ENCODE measurements at places on chromosomes 6 and 20.
A peak's percentile ranks its signal among the peaks of the same experiment; 100 is the strongest.

- no peak for DNase-seq
Measured at GRCh38 chr6:162435071-162435470, 292.5 kb downstream of the PRKN start.

DNA sequence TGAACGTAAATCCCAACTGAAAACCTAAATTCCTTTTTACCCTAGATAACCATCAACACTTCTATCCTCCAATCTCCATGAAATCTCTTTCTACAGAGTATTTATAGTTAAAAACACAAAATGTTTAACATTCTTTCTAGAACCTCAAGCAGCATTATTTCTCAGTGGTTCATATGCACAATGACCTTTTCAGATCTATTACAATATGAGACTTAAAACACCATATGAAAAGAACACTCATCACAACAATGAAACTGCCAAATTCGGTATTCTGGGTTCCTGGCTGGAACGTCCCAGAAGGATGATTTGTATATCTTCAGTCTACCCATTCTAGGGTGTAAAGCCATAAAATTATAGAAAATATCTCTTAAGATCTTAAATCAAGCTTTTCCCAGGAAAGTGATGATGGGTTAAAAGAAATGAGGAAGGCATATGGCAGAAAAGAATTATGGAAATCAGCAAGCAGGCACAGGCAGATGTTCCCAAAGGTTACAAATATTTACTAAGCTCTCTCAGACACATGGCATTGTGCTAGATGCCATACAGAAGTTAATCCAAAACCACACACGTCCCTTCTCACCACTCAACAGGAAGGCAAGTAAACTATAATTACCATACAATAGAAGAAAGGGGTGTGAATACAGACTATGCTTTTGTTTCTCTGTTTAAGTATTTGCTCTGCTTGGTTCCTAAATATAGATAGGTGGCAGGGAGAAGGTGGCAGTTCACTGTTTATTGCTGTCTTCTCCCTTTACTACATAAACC lies 118.0 kb downstream of the CHD6 start:
- DNase-seq: peak; percentile 41

- no peak for DNase-seq
Measured at GRCh38 chr6:71982389-71982788, 96.0 kb downstream of the RIMS1 start.

DNA sequence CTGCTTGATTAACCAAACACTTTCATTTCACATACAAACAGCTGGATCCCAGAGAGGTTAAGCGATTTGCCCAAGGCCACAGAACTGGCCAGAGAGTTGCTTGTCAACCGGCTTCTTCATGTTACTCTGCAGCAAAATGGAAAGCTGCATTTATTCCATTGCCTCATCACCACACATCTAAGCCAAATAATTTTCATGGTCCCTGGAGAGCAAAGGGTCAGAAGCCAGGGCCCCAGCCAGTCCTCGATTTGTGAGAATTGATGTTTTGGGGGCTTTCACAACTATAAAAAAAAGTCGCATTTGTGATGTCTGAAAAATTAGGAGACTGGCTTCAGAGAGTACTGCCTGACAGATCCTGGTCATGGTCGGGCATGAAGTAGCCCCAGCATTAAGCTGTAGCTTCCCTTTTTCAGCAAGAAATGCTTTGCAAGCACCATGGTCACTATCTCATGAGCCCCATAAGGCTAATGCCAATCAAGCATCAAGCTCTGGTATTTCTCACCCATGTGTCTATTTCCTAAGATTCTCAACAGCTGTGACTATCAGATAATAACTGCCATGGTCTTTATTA lies 95.8 kb downstream of the BANF2 start:
- DNase-seq: no peak

- DNase-seq: no peak
Measured at GRCh38 chr6:100664274-100665040, 199.7 kb upstream of the SIM1 start.

DNA sequence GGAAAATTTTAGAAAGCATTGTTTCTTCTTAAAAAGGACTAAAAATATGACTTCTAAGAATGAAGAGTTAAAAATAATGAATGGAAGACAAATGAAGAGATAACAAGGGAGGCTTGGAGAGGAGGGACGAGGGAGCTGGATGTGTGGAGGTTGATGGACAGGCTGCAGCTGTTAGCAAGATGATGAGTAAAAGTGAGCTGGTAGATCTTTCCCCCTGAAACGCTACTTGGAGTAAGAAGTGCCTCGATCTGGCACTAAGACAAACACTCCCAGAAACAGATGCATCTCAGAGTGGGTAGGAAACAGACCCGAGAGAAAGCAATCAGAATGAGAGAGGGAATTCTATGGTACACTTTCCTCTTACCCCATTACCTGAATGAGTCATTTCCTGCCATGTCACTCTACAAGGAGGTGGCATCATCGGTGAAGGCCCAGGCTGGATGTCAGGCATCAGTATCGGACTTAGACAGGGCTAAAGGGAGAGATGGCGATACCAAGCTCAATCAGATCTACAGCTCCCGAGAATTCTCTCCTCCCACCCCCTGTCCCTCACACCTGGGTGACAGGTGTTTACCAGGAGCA lies 154.1 kb upstream of the BMP2 start:
- no peak for DNase-seq

GRCh38 chr6:16760516-16761470 lies at the start of gene ATXN1:
Gene ATXN1 (minus strand): TSS chr6:16761460.
- peak; percentile 73 for DNase-seq

DNA sequence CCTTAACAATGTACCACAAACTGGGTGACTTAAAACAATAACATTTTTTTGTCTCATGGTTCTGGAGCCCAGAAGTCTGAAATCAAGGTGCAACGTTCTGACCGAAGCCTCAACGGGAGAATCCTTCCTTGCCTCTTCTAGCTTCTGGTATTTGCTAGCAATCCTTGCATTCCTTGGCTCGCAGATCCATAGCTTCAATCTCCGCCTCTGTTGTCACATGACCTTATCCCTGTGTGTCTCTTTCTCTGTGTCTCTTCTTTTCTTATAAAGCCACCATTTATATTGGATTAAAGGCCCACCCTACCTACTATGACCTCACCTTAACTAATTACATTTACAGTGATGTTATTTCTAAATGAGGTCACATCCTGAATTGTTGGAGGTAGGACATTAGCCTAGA lies 37.2 kb upstream of the DOK5 start:
- no peak for DNase-seq
